ENCODE measurements at places on chromosomes 12 and 14.

DNA sequence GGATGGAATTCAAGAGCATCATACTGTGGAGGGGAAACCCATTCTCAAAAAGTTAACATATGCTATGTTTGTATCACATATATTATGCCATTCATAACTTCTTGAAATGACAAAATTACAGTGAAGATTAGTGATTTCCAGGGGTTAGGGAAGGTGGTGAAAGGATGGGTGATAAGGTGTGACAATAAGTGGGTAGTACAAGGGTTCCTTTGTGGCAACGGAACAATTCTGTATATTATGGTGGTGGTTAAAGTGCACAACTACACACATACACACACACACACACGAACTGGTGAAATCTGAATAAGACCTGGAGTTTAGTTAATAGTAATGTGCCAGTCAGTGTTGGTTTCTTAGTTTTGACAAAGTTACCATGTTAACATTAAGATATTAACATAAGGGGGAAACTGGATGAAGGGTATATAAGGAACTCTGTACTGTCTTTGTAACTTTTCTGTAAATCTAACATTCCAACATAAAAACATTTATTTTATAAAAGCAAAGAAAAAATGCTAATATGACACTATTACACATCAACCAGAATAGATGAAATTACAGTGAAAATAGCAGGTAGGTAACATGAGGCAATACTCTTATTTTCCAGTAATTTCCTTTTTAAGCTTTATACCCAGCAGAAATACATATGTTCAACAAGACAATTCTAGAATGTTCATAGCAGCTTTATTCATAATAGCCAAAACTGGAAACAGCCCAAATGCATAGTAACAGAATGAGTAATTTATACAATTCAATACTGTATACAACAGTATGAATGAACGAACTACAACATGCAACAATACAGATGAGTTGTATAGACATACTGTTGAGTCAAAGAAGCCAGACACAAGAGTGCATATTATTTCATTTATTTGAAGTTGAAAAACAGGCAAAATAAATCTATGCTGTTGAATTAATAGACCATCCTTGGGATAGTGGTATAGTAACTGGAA is 44.0 kb upstream of the OR5AU1 start:
- DNase-seq = no peak

DNA sequence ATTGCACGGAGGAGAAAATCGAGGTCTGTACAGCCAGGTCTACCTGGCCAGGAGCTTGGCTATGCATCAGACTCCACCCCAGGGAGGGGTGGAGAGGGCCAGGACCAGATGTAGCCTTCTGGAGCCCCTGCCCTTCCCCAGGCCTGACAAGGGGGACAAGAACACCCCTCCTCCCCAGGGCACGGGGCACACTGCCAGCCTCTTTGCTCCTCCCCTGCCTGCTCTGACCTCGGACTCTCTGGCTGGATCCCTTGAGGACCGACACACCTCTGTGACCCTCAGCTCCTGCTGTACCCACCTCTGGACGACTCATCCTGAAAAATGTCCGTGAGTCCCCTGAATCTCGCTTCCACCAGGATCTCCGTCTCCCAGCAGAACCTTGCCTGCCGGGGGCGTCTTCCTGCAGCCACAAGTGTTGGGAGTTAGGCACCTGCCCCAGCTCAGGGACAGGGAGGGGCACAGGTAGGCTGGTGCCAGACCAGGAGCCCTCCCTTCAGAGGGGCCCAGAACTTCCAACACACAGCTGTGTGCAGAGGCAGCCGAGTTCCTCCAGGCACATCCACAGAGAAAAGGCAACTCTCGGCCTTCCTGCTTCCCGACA is 21.8 kb downstream of the AHNAK2 start:
- no peak for DNase-seq

GRCh38 chr12:16833376-16834015 is 227.5 kb upstream of the LMO3 start:
- no peak for DNase-seq

DNA sequence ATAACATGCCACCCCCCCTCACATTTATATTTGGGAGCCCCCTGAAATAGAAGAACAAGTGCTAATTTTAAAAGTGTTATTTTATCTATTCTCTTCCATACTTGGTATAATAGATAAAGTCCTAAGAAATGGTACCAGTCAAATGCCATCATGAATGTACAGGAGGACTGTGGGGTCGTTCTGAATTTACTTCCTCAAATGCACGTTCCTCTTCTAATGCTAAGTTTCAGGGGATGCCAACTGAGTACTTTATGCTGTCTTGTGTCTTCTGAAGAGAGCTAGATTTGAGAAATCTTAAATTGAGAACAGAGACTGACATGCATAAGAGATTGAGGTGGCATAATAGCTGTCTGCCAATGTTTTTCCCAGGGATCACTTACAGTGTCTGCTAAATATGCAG is 59.0 kb downstream of the CFAP54 start:
- DNase-seq = no peak

GRCh38 chr12:47074757-47075156 is 4.7 kb upstream of the PCED1B start:
- no peak for DNase-seq

Measured in activated CD8-positive, alpha-beta memory T cell treated with anti-CD3 and anti-CD28 coated beads for 48 hours (primary cell).